Renal cortical epithelial cell (primary cell): ENCODE measurements at places on chromosomes 3 and 15.

GRCh38 chr3:143531101-143531500 is 317.2 kb downstream of the SLC9A9 start:
- no peak for DNase-seq

DNA sequence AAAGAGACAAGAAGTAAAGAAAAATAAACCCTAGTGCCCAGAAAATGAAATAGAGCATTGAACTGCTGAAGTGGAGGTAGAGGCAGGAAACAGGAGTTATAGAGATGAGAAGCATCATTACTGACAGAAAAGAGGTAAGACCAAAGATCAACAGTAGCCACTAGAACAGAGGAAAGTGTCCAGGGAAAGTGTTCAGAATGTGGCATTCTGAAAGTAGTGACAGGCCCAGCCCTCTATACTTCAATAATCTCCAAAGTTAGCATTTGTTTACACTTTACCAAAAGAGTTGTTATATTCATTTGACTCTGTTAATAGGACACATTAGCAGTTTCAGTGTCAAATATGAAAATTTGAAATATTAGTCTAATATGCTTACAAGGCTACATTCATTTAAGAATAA is 727.1 kb upstream of the NECTIN3 start:
- no peak for DNase-seq

- no peak for DNase-seq
Observed at GRCh38 chr3:155502630-155503029, 209.1 kb upstream of the STRIT1 start.

DNA sequence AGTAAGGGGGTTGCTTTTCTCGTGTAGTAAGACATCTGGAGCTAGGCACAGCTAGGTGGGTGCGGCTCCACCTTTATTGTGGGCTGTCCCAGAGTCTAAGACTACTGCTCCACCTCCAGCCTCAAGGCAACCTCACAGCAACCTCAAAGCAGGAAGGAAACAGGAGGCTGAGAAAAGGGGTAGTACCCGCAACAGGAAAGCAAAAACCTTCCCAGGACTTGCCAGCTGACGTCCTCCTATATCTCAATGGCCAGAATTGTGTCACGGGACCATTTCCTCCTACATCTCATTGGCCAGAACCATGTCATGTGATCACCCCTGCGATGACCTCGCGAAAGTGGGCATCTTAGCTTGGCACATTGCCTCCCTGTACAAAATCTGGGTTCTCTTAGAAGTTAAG is 4.3 kb upstream of the GPR160 start:
- no peak for DNase-seq

GRCh38 chr15:58438956-58439355 is 7.2 kb downstream of the LIPC start:
- DNase-seq, result peak; percentile 70

DNA sequence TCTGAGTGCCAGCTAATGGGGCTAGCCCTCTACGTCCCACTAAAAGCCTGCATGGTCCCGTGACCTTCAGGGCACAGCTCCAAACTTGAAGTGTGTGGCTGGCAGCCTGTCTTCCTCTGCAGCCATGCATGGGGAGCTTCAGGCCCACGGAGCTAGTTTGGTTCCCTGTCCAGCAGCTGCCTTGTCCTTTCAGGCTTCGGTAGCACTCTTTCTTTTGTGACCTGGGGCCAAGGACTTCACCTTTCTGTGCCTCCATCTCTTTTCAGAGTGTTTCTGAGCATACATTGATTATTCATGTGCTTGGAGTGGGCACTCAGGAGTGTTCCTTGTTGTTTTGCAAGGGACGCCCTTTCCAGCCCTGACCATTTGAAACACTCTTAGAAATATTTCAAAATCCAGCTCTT is 155.2 kb downstream of the DNAJB8 start:
- no peak for DNase-seq

GRCh38 chr3:118850687-118851086 is 184.0 kb downstream of the IGSF11 start:
- DNase-seq, result no peak

DNA sequence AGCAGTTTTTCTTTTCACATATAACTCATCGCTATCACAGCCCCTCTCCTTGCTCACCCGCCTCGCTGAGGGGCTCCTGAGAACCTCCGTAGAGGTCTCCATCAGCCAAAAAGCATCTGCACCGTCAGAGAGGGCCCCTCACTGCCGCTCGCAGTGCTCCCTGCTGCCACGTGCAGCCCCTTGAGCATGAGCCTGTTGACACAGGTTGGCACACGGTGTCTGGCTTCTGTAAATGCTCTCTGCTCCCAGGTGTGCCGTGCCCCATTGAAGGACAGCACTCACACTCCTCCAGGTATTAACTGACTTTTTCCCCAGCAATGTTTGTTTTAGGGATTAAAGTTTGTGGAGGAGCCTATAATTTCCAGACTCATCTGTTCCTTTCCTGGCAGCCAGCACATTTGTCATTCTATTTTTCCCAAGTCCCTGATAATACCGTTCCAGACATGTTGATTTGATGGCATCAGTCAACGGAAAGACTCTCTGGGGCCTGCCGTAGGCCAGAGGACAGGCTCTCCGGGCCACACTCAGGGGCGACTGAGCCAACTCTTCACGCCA is 2.1 kb upstream of the FURIN start:
- DNase-seq, result no peak

- DNase-seq, result no peak
Observed at GRCh38 chr3:50574444-50574831, 5.1 kb downstream of the HEMK1 start.

GRCh38 chr3:126439968-126440708 is 35.6 kb downstream of the ZXDC start:
- no peak for DNase-seq

GRCh38 chr3:182414586-182414985 is 378.7 kb upstream of the ATP11B start:
- no peak for DNase-seq

GRCh38 chr15:39833515-39833981 is 50.9 kb upstream of the FSIP1 start:
- DNase-seq, result no peak

- no peak for DNase-seq
Observed at GRCh38 chr15:52505151-52505550, 23.5 kb downstream of the MYO5A start.

DNA sequence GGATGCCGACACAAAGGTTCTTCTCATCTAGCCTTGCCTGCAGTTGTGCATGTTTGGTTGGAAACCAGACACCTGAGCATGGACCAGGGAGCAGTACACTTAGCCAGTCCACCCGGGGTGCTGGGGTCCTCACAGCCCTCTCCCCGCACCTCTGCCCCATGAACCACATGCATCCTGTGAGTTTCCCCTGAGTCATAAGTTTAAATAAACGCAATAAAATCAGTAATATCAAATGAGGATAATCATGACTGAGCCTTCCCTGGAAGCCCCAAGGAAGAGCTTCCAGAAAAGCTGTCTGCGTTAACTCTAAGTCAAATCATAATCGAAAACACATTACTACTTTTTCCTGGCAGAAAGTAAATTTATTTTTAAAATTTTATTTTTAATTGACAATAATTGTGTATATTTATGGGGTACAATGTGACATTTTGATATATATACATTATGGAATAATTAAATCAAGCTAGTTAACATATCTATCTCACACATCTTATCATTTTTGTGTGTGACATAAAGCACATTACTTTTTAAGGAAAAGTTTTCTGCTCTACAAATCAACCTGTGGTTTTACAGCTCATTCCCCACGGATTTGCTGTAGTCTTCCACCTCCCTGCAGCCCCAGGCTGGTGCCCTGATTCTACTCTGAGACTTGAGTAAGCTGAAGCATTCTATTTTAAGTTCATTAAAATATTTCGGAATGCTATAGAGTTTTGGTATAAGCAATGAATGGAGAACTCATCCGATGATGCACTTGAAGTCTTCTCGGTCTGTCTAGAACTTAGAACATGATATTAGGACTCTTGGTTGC is 166.0 kb upstream of the EIF1B start:
- DNase-seq, result peak; percentile 21

DNA sequence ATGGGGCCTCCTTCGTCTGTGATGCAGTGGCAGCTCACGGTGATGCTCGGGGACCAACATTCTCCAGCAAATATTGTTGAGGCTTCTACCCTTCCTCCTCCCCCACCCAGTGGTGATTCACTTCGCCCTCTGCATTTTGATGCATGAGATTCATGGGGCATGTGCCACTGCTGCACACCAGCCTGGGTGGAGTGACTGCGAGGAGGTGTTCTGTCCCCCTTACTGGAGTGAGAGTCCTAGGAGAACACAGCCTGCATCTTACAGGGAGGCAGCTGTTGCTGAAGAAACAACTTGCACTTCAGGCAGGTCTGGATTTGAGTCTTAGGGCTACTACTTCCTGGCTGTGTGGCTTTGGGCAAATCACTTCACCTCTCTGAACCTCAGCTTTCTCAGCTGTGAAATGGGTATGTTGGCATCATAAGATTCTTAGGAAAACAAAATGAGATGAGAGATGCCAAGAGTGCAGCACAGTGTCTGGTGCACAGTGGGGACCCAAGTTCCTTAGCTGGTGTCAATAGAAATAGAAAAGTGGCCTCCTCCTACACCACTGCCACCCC is 10.2 kb upstream of the SKOR1 start:
- DNase-seq, result no peak

DNA sequence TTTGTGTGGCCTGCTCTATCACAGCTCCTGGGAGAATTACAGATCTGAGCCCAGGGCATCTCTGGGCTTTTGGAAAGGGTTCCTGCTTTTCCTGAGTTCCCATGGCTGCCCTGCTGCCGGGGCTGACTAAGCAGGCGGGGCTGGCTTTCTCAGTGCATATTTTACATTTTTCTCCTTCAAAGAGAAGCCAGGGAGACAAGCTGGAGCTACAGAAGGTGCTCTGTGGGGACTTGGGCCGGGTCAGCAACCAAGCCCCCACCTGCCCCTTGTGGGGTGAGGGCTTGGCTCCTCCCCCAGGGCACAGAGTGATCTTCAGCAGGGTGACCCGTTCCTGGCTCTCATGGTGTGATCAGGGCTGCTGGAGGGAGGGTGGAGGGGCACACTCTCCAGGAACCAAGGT is 17.4 kb downstream of the ABTB1 start:
- peak; percentile 44 for DNase-seq

GRCh38 chr15:47862402-47862801 is 145.1 kb downstream of the SEMA6D start:
- DNase-seq, result no peak

- no peak for DNase-seq
Observed at GRCh38 chr3:51712511-51712931, 5.7 kb downstream of the GRM2 start.

- no peak for DNase-seq
Observed at GRCh38 chr15:31476236-31476810, 149.7 kb downstream of the KLF13 start.

- DNase-seq, result peak; percentile 91
Observed at GRCh38 chr3:66472313-66473134, 28.3 kb downstream of the LRIG1 start.

DNA sequence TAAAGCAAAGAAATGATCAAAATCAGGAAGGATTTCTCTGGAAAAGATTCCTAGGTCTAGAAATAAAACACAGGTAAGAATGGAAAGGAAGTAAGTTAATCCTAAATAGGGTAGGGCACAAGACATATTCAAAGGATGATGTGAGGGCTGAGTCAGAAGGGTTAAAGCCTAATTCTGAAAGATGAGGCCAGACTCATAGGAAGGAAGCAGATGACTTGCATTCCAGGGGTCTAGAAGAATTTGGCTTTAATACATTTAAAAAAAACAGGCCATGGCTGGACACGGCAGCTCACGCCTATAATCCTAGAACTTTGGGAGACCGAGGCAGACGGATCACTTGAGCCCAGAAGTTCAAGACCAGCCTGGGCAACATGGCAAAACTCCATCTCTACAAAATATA is 3.2 kb downstream of the SSR3 start:
- DNase-seq, result peak; percentile 53

DNA sequence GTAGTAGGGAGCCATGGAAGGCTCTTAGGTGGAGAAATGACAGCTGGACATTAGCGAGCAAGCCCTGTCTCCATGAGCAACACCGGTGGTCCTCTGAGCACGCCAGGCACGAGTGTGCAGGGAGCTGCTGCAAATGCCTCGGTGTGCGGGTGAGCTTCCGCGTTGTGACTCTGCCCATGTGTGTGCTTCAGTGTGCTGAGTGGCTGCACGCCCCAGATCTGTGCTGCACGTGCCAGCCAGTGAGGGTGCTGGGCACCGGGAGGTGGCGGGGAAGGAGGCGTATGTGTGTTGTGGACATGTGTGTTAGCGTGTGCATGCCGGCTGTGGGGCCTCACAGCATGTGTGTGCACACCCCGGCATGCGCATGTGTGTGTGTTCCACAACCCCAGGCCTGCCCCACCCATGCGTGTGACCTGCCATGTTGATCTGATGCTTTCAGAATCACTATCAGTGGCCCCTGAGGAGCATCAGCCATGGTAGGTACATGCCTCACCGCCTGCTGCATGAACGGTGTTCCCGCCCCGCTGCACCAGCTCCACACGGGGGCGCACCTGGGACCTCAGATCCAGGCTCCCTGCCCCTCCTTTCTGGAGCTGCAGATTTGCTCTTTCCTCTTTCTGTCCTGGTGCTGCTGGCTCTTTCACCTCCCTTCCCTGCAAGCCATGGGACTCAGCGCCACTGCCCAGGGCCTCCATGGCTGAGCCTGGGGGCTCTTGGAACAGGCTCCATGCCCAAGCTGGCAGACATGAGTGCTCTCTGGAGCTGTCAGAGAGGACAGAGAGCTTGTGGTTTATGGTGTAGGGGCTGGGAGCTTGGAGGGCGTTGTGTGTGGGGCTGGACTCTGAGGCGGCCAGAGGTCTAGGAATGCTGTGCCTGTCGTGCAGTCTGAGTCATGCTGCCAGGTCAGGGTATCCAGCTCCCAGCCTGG is 169.4 kb downstream of the TBC1D2B start:
- DNase-seq, result peak; percentile 52

GRCh38 chr3:10558736-10559135 is 53.4 kb upstream of the ATP2B2 start:
- no peak for DNase-seq

DNA sequence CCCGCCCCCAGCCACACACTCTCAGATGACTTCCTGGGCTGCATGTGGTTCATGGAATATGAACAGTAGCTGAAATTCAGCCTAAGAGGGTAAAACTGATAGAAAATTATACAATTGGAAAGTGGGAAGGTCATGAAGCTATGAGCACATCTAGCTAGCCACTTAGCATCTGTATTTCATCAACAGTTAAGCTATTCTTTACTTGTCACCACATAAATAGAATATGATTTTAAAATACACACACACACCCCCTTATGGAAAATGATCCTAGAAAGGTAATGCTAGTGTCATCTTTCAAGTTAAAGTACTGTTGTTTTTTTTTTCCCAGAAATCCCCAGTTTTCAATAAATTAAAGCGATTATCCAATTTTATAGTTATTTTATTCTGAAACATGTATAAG is 3.6 kb downstream of the MAP4 start:
- DNase-seq, result no peak

GRCh38 chr3:123218990-123219389 is 17.2 kb downstream of the SEC22A start:
- DNase-seq, result no peak

DNA sequence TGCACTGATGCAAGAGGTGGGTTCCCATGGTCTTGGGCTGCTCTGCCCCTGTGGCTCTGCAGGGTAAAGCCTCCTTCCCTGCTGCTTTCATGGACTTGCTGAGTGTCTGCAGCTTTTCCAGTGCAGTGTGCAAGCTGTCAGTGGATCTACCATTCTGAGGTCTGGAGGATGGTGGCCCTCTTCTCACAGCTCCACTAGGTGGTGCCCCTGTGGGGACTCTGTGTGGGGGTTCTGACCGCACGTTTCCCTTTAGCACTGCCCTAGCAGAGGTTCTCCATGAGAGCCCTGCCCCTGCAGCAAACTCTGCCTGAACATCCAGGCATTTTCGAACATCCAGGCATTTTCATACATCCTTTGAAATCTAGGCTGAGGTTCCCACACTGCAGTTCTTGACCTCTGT is 329.8 kb upstream of the NAALADL2 start:
- no peak for DNase-seq

- DNase-seq, result no peak
Observed at GRCh38 chr3:170475092-170475685, 56.5 kb downstream of the CLDN11 start.
